Kidney (tissue), 22 donors: ENCODE measurements at places on chromosomes 3 and 15.

- DNase-seq = no peak
Measured at GRCh38 chr3:81003817-81004216, 757.6 kb downstream of the GBE1 start.

DNA sequence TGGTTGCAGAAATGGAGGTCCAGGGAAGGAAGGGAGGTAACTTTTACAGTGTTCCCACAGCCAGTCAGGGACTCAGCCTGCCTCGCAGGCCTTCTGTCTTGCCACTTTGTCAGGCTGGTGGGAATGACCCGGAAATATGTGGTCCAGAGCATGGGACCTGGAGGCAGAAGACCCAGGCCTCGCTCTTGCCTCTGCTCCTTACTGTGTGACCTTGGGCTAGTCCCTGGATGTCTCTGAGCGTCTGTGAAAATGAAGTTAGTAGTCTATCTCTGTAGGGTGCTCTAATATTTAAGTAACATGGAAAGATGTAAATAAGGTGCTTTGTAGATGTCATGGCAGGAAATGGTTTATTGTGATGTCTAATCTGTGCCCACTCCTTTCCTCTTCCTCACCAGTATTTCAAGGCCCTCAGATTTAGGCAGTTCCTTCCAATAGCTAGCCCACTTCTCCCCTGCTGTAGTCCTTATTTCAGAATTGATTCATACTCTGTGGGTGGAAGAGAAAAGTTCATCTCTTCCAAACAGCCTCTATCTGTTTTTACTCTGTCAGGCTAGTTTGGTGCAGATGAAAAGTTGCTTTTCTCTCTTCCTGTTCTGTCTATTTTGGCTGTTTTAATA is 9.1 kb downstream of the CORO2B start:
- DNase-seq = no peak

- no peak for DNase-seq
Measured at GRCh38 chr3:129015388-129016105, 14.4 kb downstream of the EFCC1 start.

GRCh38 chr3:52890735-52891134 is 6.6 kb downstream of the STIMATE start:
- no peak for DNase-seq

- DNase-seq = no peak
Measured at GRCh38 chr15:33354411-33354810, 43.6 kb downstream of the RYR3 start.

- no peak for DNase-seq
Measured at GRCh38 chr15:64686130-64686735, 89.2 kb downstream of the RBPMS2 start.

DNA sequence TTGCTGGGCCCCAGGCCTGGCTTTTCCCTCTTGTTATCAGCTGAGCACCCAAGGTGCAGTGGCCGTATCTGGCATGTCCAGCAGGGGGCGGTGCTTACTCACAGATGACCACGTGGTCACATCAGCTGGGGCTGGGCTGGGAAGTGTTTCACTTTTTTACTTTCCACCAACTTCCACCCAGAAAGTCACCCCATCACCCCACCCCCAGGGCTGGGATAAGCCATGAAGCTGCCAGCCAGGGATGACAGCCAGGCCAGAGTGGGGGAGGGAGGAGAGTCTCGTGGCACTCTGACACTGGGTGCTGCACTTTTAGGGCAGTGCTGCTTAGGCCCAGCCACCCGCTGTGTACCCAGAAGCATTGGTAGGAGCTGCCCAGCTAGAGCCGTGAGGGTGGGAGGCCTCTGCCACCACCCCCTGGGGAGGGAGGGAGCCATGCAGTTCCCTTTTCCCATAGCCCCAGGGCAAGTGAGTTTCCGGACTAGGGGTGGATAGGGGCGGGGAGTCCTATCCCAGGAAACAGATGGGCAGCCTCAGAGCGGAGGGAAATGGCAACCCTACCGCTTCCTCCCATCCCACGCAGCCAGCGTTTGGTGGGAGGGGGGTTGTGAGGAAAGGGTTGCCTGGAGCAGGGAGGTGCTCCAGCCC is 6.1 kb downstream of the PPCDC start:
- peak; percentile 96 for DNase-seq

DNA sequence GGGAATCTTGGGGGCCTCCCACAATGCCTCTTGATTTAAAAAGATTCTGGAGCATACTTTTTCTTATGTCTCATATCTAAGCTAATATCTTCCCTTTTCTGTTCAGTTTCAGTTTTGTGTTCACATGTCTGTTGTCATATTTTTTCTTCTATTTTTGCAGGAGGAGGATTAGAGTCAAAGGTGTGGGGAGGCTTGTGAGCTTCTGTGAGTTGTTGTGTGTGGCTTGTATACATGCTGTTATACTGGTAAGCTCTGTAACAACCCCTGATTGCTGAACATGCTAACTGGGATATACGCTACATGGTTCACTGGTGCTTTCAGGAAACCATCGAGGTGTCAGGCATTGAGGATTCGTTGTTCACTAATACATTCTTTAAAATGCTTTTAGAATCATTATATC is 83.5 kb downstream of the SLC25A26 start:
- no peak for DNase-seq

GRCh38 chr15:88390164-88390901 is 76.9 kb downstream of the MRPL46 start:
- DNase-seq = no peak

- no peak for DNase-seq
Measured at GRCh38 chr3:184595726-184596125, 34.1 kb downstream of the EPHB3 start.

DNA sequence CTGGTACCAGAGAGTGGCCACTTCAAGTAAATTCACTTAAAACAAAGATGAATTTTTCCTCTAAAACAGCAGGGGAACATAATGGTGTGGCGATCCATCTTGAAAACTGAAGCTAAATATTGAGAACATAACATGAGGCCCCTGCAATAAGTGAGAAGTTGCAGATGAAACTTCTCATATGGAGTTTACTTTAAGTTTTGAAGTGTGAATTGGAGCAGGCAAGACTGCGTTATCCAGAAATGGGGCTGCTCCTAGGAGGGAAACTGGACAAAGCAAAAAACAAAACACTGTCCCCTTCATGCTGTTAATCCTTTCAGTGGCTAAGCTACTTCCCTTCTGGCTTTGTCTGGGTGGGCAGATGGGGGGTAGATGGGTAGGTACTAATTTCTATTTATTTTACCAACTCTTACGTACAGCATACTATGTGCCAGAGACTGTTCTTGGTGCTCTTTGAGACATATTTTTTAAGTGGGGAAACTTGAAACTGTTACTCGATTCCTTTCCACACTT is 172.8 kb downstream of the TAFA4 start:
- DNase-seq = no peak

DNA sequence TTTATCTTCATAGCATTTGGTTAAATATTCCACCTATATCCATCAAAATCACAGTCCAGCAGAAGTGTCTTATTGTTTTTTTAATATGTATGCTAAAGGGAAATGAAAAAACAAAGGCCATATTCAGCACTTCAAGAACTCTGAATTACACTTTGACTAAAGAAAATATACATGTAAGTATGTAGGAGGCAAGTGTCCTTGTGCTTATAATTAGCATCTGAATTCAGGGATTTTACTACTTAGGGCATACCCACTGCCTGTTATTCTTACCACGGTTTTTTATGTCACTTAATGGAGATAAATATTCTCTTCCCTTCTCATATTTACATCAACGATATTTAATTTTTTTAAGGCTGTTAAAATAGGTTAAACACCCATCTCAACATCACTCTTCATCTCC is 117.3 kb downstream of the TBC1D5 start:
- no peak for DNase-seq

DNA sequence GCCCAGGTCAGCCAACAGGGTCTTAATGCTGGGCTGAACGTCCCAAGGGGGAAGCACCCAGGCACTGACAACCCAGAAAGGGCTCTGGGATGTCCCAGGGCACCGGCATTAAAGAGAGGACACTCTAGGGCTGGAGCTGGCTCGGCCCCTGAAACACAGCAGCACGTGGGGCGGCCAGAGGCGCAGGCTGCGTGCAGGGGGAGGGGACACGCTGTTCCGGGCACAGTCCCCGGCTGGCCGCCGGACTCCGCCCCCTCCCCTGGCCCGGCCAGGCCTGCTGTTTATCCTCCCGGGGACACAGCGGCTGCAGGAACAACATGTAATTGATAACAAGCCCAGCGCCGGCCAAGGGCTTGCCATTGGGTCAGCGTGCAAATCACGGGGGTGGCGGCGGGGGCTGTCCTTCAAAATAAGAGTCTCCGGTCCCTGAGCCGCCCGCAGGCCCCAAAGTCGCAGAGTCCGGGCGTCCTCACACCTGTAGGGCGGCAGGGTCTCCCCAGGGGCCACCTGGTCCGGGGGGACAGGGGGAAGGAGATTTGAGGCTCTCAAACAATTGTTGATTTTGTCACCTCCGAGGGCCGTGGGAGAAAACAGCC is 1.3 kb downstream of the KLF15 start:
- peak; percentile 85 for DNase-seq

GRCh38 chr3:43735618-43736017 is 44.9 kb downstream of the ABHD5 start:
- no peak for DNase-seq

DNA sequence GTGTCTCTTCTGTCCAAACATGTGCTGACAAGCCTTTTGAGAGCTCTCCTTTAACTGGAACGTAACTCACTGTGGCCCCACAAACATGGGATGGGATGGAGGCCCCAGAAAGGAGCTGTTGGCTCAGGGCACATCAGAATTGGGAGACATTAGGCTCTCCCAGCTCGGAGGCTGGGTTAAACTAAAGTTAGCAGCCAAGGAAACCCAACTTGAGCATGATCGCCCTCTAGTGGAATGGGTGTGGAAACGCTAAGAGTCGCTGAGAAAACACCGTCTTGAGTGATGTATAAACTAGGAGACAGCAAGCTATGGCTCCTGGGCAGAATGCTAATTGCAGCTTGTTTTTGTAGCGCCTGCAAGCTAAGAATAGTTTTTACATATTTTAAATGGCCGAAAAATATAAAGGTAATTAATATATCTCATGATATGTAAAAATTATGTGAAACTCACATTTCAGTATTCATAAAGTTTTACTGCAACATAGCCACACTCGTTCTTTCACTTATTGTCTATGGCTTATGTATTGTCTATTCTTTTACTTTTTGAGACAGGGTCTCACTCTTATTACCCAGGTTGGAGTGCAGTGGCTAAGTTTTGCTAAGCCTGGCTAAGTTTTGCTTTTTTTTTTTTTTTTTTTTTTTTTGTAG is 138.8 kb upstream of the HACD2 start:
- peak; percentile 97 for DNase-seq

DNA sequence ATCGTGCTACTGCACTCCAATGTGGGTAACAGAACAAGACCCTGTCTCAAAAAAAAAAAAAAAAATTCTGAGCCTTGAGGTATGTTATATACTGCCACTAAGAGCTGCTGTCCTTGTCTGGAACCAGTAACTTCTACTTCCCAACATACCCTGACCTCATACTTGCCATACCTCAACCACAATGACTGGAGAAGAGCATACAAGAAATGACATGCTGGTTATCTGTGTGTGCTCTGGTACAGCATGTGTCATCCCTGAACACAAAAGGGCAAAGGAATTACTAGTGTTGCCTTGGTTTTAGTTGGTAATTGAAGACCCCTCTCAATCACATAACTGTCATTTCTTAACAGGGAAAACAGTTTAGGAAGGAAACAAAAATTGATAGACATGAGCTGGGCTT is 54.5 kb downstream of the MRPS25 start:
- DNase-seq = no peak
